ENCODE measurements at places on chromosomes 4 and X. TPM values are rescaled to one million over a fixed set of nuclear protein-coding genes. Genes with fewer than 3 reads are reported as not detected.

DNA sequence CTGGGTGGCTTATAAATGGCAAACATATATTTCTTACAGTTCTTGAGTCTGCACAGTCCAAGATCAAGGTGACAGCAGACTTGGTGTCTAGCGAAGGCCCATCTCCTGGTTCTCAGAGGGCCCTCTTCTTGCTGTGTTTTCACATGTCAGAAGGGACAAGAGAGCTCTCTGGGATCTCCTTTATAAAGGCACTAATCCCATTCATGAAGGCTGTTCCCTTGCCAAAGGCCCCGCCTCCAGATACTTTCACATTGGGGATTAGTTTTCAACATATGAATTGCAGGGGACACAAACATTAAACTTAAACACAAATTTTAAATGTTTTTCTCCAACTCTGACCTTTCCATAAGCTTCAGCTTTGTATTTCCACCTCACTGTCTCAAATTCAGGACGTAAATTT, 1135.0 kb upstream of the TENM3 start:
- no peak for DNase-seq

Gene NHSL2
- total RNA-seq: 1.7 TPM

DNA sequence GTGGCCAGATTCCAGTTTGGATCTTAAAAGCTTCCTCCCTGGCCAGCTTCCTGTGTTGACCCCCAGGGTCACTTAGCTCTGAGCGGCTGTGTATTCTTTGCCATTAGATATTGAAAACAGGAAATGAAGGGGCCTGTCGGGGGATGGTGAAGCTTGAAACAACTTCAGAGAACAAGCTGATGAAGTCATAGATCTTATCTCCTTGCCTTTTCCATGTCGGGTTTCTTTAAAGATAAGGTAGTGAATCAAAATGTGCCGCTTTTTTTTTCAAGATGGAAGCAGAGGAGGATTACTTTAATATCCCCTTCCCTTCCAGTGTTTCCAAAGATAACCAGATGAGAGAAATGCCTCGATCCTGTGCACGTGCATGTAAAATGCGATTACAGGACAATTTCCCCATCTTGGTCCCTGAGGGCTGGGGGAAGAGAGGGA, 508.5 kb downstream of the MID1IP1 start:
- no peak for DNase-seq

DNA sequence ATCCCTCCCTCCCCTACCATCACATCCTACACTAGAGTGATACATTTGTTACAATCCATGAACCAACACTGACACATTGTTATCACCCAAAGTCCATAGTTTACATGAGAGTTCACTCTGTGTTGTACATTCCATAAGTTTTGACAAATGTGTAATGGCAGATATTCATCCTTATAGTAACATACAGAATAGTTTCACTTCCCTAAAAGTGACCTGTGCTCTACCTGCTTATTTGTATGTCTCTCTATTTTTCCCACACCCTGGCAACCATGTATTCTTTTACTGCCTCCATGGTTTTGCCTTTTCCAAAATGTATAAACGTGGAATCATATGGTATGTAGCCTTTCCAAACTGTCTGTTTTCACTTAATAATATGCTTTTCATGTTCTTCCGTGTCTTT, 42.2 kb upstream of the HPGD start:
- DNase-seq: no peak

DNA sequence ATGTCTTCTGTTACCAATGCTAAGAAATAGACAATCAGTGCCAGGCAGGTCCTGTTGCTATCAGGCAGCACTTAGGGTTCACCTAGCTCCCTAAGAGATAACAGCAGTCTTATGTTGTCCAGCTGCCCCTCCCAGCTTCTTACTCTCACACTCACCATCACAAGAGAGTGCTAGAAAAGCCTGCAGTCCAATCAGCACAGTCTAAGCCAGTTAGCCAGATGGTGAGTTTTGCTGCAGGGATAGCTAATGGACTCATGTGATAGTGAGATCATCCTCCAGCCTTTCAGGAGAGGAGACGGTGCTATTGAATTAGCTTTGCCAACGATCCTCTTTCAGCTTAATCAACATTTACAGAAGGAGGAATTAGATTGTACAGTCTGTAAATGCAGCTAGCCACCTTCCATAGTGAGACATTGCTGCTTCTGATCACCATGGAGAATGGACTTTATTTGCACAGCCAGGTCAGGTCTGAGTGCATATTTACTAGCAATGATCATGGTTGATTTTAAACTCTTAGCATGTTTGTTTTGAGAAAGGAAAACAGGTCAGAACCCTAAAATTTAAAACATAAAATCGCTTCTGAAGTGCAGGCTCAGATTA, 438.3 kb downstream of the CENPC start:
- no peak for DNase-seq

DNA sequence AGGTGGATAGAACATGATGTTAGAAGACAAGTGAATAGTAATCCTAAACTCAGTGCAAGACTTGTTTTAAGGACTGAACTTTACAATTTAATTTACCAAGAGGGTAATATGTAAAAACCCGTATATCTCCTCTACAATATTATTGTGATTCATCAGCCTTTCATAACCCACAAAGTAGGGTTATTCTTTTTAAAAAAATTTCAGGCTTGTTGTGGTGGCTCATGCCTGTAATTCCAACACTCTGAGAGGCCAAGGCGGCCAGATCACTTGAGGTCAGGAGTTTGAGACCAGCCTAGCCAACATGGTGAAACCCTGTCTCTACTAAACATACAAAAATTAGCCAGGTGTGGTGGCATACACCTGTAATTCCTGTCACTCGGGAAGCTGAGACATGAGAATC, 7.2 kb downstream of the IBSP start:
- DNase-seq: no peak

Gene MFAP3L
- total RNA-seq: 0.29 TPM

DNA sequence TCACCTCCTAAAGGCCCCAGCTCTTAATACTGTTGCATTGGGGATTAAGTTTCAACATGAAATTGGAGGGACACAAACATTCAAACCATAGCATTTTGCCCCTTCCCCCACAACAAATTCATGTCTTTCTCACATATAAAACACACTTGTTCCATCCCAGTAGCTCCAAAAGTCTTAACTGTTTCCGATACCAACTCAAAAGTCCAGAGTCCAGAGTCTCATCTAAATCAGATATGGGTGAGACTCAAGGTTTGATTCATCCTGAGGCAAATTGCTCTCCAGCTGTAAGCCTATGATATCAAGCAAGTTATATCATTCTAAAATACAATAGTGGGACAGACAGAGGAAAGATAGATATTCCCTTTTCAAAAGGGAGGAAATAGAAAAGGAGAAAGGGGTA, 8.7 kb downstream of the SLC9B1 start:
- no peak for DNase-seq

Gene SYNPO2
- total RNA-seq: 0.10 TPM

- DNase-seq: no peak
These were observed 3.2 kb downstream of the GBA3 start for GRCh38 chr4:22695917-22696316.

DNA sequence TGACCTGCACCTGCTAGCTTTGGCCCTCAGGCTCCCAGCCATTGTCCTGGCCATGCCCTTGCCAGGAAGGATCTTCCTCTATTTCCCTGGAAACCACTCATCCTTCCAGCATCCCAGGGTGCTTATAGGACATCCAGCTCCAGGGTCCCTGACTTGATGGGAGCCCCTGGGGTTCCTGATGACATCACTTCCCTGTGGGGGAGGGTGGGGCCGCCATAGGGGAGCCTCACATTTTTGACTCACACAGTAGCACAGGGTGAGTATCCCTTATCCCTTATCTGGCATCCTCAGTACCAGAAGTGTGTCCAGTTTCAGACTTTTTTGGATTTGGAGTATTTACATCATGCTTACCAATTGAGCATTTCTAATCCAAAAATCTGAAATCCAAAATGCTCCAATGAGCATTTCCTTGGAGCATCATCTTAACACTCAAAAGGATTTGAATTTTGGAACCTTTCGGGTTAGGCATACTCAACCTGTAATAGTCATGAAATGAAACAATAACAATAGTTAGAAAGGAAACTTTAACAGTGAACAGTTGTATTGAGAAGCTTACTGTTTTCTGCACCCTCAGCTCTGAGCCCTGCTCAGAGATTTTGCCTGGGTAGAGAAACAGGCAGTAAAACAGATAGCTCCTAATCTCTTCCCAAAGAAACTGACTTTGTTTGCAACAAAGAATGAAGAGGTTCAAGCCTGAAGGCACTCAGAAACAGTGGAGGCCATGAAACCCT, 22.1 kb downstream of the TNIP2 start:
- no peak for DNase-seq

- peak; percentile 83 for DNase-seq
These were observed 163.8 kb upstream of the KLF8 start for GRCh38 chrX:56068274-56068758.

DNA sequence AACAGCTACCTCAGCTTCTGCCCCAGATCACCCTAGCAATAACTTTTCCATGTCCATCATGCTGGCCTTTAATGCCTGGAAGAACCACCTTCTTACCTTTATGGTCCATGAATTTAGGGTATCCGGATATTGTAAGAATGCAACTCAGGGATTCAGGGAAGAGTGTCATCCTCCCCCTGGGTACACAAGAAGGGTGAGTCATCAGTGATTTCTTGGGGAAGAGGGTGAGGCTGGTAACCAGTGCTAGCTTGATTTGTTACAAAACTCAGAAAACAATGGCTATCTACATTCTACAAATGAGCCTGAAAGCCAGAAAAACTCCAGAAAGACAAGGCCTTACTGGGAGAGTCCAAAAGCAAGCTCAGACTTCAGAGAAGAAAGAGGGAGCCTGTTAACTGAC, 10.4 kb upstream of the NALF2 start:
- no peak for DNase-seq

- no peak for DNase-seq
These were observed 317.7 kb downstream of the INPP4B start for GRCh38 chr4:142528433-142528832.

Gene STPG2
- 0.41 TPM for total RNA-seq

Gene CENPVL1
- not detected for total RNA-seq

Gene BEND2
- not detected for total RNA-seq

GRCh38 chr4:174490451-174490961, 31.8 kb downstream of the HPGD start:
- no peak for DNase-seq

- DNase-seq: no peak
These were observed 1039.2 kb upstream of the PABPC4L start for GRCh38 chr4:135240796-135241195.

- DNase-seq: no peak
These were observed 41.5 kb upstream of the PTCHD1 start for GRCh38 chrX:23292988-23293651.

DNA sequence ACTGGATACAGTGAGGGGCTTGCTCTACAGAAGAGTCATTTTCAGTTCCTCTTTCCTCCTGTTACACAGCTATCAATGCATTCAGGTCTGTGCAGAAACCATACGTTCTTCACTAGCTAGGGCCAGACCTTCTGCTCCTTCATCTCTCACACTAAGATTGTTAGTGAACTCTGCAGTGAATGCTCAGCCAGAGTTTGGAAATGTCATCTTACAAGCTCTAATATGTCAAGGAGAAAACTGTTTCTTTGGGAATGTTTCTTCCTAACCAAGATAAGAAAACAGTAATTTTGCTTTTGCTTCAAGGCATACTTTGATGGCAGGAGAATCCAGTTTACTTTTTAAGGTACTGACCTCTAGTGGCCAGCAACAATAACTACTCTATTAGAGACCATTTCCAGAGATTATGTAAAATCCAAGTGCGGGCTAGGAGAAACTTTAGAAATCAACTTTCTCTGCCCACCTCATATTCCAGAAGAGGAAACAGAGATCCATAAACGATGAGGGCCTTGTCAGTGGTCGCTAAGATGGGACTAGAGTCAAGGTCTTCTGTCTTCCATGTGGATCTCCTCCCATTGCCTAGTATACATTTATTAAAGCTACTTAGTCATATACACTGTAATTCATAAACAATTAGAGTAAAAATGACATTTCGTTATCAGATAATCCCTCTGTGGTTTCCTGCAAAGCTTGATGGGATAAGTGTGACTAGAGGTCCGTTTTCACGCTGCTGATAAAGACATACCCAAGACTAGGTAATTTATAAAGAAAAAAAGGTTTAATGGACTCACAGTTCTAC, 12.1 kb upstream of the CC2D2A start:
- peak; percentile 83 for DNase-seq

GRCh38 chr4:133865612-133866327, 335.8 kb downstream of the PABPC4L start:
- DNase-seq: no peak

GRCh38 chr4:48710446-48711209, 69.5 kb downstream of the FRYL start:
- DNase-seq: no peak

Gene LRCH2
- total RNA-seq: not detected

GRCh38 chr4:157172011-157172410, 48.5 kb upstream of the GRIA2 start:
- no peak for DNase-seq

Gene PRDM5
- not detected for total RNA-seq

DNA sequence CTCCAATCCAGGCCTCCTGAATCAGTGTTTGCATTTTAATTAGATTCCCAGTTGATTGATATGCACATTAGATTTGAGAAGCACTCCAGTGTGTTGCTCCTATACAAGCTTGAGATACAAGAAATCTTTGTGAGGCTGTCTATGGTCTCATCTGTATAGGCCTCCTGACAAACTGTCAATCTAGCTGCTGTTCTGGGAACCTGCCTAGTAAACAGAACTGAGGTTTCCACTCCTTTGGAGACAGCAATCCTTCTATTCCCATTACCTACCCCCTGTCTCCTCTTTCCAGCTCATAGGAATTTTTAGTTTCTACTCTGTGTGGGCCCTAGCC, 306.1 kb upstream of the EMCN start:
- DNase-seq: no peak

GRCh38 chr4:177569434-177569833, 127.2 kb upstream of the AGA start:
- DNase-seq: no peak

Gene MBTPS2
- total RNA-seq: 8.2 TPM

Gene GPRIN3
- 1.5 TPM for total RNA-seq

Gene RBMXL3
- total RNA-seq: not detected

DNA sequence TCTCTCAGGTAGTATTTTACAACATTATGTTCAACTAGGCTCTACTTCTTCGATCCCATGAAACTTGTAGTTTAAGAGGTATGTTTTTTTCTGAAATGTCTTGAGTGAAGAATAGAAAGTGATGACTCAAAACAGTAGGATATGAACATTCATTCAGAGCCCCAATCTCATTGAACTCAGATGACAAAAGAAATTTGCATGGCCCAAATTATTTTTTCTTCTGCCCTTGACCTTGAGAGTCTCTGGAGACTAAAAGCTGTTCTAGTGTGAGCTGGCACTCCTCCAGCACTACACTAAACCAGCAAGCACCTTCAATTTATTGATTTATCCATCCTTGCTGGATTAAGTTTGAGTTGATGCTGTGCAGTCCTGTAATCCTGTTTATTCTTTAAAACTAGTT, 4.0 kb downstream of the DCLK2 start:
- peak; percentile 20 for DNase-seq

Gene HSD17B13
- 0.39 TPM for total RNA-seq

Gene SRPX2
- total RNA-seq: not detected

DNA sequence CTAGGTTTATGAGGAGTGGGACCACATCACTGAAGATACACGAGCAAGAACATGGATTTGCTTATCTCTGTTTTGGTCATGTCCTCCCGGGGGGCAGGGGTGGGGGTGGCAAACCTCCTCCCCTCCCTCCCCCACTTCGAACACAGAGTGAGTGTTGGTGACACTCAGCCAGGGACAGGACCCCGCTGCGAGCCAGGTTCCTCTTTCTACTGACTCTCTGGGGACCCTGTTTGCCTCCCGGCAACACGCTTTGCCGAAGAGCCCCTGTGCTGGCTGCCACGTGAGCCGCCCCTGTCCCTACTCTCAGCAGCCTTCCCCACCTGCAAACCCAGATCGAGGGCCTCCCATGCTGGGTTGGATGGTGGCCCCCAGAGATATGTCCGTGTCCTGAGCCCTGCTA, 34.7 kb downstream of the P2RY8 start:
- DNase-seq: peak; percentile 95
